ENCODE measurements at places on chromosomes 3 and 15.

GRCh38 chr3:146529021-146529420 lies 15.4 kb downstream of the PLSCR1 start:
- DNase-seq, result no peak

DNA sequence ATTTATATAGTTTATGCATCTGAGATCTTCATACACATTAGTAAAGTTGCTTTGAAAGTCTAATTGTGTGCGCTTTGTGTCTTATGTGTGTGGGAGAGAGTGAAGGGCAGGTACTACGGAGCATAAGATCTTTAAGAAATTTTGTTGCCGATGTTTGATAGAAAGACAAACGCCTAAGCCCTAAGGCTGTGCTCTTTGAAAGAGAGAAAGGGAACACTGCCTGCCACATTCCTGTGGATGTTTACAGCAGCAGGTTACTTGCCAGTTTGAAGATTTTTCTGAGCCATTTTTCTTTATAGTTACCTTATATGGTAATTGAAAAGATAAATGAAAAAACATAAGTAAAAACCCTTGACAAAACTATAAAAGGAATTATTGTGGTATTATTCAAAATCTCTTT lies 17.0 kb downstream of the DTWD1 start:
- no peak for DNase-seq

DNA sequence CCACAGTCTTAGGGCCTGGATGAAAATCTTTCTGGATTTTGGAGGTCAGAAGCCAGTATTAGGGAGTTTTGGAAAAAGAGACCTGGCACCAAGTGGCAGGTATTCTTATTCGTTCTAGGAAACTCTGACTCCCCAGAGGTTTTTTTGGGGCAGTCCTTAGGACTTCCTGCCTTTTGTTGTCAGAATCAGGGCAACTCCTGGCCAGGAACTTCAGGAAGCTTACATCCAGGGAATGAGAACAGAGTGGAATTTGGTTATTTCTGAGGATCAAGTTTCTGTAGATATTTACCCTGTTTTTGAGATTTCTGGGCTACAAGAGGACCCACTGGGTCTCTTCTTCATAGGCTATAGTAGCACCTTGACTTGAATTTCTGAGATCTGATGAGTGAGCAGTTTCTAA lies 15.5 kb downstream of the SCN10A start:
- DNase-seq, result no peak

- DNase-seq, result no peak
Measured at GRCh38 chr3:58723173-58723572, 56.6 kb upstream of the FAM3D start.

- peak; percentile 22 for DNase-seq
Measured at GRCh38 chr3:52237657-52238172, 1.2 kb downstream of the TWF2 start.

- no peak for DNase-seq
Measured at GRCh38 chr3:179266701-179267211, 15.8 kb upstream of the KCNMB3 start.
